ENCODE measurements at places on chromosomes 13 and 19.
A peak's percentile ranks its signal among the peaks of the same experiment; 100 is the strongest.

DNA sequence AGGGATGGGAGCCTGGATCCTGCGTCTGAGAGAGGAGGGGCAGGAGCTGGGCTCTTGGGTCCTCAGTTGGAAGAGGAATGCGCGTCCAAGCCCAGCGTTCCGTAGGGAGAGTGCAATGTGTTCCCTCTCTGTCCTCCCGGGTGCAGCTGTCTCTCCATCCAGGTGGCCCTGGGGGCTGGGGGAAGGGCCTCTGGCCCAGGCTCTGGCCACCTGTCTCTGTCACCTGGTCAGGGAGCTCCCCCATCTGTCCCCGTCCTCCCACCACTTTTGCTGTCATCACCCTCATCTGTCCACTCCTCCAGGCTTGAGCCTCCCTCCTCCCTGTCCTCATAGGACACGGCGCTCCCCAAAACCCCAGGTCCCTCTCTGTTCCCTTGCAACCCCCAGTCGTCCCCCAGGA lies 3.7 kb upstream of the SBK2 start:
- DNase-seq, result no peak

DNA sequence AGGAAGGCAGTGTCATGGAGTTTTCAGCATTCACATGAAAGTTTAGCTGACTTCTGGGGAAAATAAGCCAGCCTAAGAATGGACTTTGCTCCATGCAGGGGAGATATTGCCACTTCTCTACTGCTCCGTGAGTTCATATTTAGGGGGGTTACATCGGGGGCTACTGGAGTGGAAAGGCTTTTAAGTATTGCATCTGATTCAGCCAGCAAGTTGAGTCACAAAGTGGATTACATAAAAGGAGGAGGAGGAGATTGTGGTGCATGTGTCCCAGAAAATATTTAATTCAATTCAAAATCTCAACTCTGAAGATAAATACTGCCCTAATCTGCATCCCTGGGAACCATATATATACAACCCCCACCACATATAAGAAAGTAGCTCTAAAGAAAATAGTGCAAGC lies 617.2 kb downstream of the DCT start:
- no peak for DNase-seq

DNA sequence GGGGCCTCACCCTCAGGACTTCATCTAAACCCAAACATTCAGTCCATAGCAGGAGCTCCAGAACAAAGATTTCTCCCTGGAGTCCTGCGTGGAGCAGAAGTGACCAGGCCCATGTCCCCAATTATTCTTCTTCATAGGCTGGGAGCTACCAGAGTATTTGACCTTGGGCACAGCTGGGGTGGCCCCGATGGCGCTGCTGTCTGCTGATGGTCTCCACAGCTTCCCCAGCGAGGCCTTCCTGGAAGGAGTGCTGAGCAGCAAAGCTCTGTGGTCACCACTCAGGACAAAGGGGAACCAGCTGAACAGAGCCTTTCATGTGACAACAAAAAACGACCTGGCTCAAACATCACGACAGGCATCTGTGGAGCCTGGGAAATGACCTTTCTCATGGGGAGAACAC lies 62.7 kb upstream of the ARGLU1 start:
- no peak for DNase-seq

GRCh38 chr13:42591602-42592001 lies 17.6 kb downstream of the TNFSF11 start:
- no peak for DNase-seq

DNA sequence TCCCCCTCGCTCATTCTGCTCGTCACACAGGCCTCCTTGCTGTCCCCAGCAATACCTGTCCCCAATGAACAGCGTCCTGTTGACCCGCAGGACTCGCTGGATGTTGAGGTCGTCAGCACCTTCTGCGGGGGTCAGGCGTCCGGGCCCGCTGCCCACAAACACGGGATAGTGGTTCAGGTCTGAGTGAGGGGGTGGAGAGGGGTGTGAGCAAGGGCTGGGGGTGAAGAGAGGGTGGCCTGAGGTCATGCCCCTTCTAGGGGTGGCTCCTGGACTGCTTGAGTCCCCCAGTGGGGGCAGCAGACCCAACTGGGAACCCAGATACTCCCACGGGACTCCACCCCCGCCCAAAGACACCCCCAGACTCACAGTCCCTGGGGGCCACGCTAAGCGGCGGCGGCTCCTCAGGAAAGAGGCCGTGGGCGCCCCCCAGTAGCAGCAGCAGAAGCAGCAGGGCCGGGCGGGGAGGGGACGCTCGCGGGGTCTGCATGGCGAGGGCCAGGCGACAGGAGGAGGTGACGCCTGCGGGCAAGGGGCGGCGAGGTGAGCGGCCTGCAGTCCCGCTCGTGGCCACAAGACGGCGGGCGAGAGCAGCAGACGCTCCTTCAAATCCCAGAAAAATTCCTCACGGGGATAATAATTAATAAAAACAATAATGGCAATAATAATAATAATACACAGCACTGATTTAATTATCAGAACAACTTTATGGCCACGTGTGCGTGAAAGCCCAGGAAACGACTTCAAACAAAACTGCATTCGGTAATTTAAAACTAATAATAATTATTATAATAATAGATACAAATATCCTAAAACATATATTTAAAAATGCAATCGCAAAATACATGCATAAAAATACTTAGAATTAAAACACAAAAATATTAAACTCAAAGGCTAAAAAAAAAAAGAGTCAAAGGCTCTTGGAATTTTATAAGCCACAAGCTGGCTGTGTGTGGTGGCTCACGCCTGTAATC lies 1.2 kb downstream of the SEMA6B start:
- DNase-seq, result no peak

DNA sequence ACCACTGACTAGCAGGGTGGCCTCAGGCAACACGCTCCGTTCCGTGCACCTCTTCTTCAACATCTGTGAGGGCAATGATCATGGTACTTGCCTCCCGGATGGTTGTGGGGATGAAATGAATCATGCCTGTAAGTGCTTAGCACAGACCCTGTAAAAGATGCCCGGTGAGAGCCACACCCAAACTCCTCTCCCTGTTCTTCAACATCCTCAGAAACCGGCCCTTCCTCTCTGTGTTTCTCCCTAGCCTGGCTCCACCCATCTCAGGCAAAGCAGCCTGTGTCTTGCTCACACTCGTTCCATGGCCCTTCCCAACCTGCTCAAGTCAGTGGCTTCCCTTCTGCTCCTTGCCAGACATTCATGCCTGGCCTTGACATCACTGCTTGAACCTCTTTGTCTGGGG lies 5.8 kb upstream of the DMKN start:
- DNase-seq, result no peak

- peak; percentile 3 for DNase-seq
These were observed 6.2 kb downstream of the AP1M1 start for GRCh38 chr19:16204005-16204294.

- no peak for DNase-seq
These were observed 7.2 kb downstream of the ZNF708 start for GRCh38 chr19:21321996-21322395.

DNA sequence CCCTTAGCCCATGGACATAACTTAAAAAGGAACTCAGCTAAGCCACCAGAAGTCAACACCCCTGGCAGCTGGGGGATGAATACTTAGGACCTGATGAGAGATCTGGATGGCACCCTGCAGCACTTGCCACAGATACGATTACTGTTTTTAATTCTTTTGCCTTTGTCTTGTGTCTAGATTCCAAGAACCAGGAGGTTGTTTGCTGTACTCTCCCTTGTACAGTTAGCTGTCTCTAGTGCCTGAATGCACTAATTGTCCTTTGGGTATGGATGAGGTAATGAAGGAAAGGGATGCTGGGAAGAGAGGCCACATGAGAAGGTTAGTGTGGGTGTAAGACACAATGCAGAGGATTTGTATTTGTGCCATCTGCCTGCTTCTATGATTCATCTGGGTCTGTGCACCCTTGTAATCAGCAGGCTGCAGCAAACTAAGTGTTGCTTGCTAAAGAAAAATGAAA lies 385.8 kb downstream of the KCNRG start:
- DNase-seq, result no peak

DNA sequence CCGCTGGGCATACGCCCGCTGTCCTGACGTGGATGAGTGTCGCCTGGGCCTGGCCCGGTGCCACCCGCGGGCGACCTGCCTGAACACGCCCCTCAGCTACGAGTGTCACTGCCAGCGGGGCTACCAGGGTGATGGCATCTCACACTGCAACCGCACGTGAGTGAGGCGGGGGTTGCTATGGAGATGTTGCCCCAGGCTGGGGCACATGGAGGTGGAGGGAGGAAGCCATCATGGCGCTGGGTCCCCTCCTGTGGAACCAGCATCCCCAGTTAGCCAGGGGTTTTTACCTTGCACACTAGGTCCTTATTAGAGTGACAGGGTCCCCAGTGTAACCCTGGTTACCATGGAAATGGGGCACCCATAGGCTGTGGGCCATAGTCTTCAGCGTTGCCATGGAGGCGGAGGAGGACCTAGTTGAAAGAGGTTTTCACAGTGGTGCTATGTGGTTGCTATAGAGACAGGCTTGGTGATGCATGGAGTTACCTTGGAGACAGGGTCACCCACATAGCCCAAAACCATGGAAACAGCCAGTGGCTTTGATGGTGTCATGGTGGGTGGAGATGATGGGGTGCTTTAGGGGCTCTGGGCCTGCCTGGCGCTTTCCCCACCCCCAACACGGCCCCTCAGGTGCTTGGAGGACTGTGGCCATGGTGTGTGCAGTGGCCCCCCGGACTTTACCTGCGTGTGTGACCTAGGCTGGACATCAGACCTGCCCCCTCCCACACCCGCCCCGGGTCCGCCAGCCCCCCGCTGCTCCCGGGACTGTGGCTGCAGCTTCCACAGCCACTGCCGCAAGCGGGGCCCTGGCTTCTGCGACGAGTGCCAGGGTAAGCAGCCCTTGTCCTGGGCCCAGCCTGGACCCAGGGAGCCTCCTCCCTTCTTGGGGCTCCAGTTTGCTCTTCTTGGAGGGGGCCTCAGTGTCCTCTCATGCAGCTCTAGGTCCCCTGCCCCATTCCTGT lies 27.1 kb downstream of the MEGF8 start:
- no peak for DNase-seq

DNA sequence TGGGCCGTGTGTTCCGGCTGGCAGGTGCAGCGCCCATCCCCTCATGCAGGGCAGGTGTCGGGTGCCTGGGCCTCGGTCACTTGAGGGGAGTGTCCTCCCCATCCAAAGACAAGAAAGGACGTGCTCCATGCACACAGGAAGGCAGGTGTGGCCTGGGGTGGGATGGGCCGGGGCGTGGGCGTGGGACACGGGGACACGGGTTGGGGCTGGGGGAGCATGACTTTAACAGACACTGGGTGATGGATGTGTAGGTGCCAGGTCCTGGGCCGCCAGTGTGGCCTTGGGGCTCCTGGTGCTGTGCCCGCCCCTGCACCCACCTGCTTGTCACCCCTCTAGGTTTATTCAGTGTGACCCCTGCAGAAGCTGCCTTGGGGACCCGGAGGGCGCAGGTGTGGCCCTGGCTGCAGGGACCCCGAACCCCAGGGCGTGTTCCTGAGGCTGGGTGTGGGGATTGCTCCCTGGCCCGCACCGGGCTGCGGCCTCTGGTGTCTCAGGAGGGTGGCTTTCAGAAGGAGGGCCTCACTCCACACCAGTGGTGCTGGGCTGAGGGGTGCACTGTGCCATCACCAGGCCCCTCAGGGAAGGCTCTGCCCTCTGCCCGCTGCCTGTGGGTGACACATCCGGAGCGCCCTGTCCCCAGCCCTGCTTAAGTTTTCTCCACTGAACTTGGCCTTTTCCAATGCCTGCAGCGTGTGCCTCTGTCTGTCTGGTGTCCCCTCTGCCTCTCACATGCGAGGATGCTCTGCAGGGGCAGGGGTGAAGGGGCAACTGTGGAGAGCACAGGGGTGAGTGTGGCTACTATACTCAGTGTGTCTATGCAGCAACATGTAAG lies 5.2 kb downstream of the TMEM255B start:
- DNase-seq, result no peak

GRCh38 chr13:99013951-99014350 lies 36.1 kb upstream of the DOCK9 start:
- no peak for DNase-seq

GRCh38 chr13:77124423-77124822 lies 97.5 kb upstream of the FBXL3 start:
- no peak for DNase-seq

DNA sequence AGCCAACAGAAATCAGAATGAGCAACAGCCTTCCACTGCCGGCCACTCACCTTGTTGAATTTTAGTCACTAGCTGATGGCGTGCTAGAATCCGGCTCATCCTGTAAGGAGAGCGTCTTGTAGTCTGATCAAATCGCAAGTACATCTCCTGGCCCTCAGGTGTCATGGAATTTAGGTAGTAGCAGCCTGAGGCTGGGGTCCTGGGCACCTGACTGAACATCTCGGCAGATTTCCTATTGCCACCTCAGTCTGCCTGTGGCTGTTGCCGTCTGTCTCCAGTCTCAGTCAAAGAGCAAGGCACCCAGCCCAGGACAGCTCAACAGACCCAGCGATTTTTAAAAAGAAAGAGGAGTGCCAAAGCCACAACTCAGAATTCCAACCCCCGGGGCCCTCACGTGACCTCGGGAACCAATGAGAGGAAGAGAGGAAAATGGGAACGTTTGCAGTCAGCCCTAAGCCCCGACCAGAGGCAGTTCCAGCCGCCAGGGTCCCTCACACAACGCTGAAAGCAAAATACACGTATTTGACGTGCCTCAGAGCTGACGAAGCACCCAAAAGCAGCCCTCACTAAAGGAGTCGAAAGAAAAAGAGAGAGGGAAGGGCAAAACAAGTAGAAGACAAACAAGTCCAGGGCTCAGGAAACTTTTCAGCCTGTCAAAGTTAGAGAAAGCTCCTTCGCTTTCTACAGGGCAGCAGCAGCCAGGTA lies at the start of gene STARD13:
STARD13 (minus strand) TSS at position 336 of the 705 bp plus-strand sequence; CDS start at position 219, 117 bp downstream.
- peak; percentile 25 for DNase-seq

- no peak for DNase-seq
These were observed 9.1 kb downstream of the TLE5 start for GRCh38 chr19:3053218-3053621.

- no peak for DNase-seq
These were observed 80.4 kb downstream of the INSR start for GRCh38 chr19:7213628-7214323.

DNA sequence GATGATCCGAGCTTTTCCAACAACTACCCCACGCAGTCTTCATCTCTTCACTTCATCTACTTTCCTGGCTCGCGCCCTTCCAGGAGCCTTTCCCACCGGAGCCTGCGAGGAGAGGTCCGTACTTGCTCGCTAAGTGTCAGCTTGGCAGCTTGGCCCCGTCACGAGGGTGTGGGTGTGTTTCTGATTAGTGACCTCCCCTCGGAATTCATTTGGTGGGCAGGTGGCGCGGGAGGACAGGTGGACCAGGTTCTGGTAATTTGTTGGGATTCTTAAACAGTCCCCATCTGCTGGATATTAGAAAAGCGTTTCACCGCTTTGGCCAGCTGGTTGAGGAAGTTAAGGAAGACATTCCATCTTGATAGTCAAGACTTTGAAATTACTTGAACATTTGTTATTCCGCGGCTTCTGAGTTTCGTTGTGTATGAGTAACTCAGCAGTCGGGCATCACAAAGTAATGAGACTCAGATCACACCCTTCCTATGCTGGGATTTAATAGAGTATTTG lies 515 bp downstream of the UFM1 start:
- no peak for DNase-seq

- no peak for DNase-seq
These were observed 21.4 kb downstream of the ACER1 start for GRCh38 chr19:6312018-6312417.

GRCh38 chr19:5749505-5749904 lies 29.1 kb downstream of the CATSPERD start:
- no peak for DNase-seq
